ENCODE measurements at places on chromosomes 3 and 15.

GRCh38 chr3:66561367-66561766 lies 60.5 kb upstream of the LRIG1 start:
- H3K27me3 ChIP-seq = no peaks in the 10 kb centered on the region
- no peaks in the 10 kb centered on the region for H3K4me1 ChIP-seq
- peaks cover 6% of the 10 kb centered on the region for H3K36me3 ChIP-seq
- no peak overlapping the region for H3K27ac ChIP-seq
- H3K4me3 ChIP-seq = no peak overlapping the region
- no peak for DNase-seq

DNA sequence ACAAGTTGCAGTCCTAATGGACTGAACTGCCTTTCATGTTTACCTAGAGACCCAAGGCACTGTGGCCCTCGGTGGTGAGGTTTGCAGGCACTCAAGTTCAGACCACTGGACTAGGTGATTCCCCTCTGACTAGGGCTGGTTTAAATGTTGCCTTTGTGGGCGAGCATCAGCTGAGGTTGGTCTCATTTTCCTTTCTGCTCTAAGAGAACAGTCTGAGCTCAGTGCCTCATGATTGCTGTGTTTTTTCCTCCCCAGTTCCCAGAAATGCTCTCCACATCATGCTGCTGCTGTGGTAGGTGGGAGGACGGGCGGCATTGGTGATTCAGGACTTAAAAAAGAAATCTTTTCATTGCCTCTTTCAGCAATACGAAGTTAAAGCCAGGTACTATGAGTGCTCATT lies 237.2 kb downstream of the MBNL1 start:
- H3K4me3 ChIP-seq = no peak overlapping the region
- peaks cover 31% of the 10 kb centered on the region for H3K36me3 ChIP-seq
- H3K4me1 ChIP-seq = no peaks in the 10 kb centered on the region
- DNase-seq = no peak

DNA sequence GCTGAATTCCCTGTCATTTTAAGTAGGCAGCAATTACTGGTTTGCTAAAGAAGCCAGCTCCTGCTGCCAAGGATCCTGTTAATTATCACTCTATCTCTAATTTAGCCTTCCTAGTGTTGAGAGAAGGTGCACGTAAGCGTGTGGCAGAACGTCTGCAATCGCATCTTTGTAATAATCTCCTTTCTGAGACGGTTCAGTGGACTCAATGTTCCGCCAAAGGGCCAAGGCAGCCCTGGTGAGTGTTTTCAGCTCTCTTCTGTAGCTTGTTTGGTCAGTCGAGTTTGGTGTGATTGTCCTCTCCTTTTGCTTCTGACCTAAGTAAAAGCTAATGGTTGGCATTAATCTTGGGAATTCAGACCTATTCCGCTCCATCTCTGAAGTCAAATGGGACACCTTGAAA lies 24.2 kb downstream of the MITF start:
- H3K4me3 ChIP-seq = no peak overlapping the region
- DNase-seq = no peak
- H3K27me3 ChIP-seq = peaks cover 3% of the 10 kb centered on the region
- no peaks in the 10 kb centered on the region for H3K4me1 ChIP-seq
- H3K36me3 ChIP-seq = no peaks in the 10 kb centered on the region

DNA sequence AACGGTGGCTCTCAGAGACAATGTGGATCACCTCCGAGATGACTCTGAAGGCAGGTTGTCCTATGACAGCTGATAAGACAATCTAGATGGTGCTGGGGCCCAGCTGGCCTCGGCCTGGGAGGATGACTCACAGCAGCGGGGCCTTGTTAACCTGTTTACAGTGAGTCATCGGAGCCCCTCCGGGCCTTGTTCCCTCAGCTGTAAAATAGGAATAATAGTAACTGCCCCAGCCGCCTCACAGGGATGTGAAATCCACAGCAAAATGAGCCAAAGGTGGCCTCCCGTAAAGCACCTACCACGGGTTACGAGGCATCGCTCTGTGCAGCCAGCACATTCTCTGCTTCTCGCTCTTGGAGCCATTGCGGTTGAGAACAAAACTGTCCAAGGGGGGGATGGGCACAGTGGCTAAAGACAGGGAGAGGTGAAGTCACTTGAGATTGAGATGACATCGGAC lies 88.6 kb upstream of the RASGRF1 start:
- no peak overlapping the region for H3K4me3 ChIP-seq
- H3K27ac ChIP-seq = no peak overlapping the region
- H3K36me3 ChIP-seq = no peaks in the 10 kb centered on the region
- no peak for DNase-seq
- H3K27me3 ChIP-seq = peaks cover 7% of the 10 kb centered on the region
- no peaks in the 10 kb centered on the region for H3K4me1 ChIP-seq

DNA sequence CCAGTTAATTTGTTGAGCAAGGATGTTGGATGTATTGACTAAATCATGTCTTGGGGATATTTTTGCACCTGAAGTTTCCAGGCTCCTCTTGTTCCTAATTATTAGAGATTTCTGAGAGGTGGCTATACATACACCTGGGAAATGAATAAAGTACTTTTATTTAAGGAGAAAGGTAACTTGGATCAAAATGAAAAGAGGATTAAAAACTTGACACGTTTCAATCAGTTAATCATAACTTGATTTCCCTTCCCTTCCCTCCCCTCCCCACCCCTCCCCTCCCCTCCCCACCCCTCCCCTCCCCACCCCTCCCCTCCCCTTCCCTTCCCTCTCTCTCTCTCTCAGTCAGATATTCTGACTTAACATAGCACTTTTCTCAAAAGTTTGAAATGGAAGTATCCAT lies 126.3 kb downstream of the KCNH8 start:
- DNase-seq = no peak
- no peak overlapping the region for H3K27ac ChIP-seq
- no peaks in the 10 kb centered on the region for H3K4me1 ChIP-seq
- no peaks in the 10 kb centered on the region for H3K36me3 ChIP-seq
- H3K4me3 ChIP-seq = no peak overlapping the region

- no peak for DNase-seq
- no peaks in the 10 kb centered on the region for H3K4me1 ChIP-seq
- no peaks in the 10 kb centered on the region for H3K36me3 ChIP-seq
- H3K27me3 ChIP-seq = no peaks in the 10 kb centered on the region
- H3K27ac ChIP-seq = no peak overlapping the region
Measured at GRCh38 chr15:24865303-24865702, 89.5 kb upstream of the SNRPN start.

DNA sequence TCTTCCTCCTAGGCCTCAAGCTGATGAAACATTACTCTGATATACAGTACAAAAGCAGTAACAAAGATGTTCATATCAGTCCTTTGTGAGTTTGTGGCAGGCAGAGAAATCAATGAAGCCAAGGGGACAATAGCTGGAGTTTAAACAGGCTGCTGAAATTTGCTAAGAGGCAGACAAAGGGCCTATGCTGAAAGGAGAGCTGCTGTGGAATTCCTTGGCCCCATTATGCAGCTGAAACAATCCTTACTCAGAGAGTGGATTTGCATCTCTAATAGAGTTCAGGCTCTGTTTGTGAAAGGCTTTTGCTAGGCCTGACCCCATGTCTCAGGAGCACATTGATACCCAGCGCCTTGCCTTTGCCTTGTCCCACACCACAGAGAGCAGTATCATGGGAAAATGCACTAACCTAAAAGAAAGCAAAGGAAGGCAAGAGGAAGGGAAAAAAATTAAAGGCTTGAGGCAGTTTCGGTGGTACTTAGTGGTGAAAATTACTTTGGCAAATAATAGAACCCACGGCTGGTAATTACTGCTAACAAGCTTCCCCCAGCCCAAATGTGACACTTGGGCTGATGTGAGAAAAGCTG lies 195.0 kb upstream of the EPHA3 start:
- H3K27ac ChIP-seq = no peak overlapping the region
- H3K4me3 ChIP-seq = no peak overlapping the region
- no peaks in the 10 kb centered on the region for H3K4me1 ChIP-seq

DNA sequence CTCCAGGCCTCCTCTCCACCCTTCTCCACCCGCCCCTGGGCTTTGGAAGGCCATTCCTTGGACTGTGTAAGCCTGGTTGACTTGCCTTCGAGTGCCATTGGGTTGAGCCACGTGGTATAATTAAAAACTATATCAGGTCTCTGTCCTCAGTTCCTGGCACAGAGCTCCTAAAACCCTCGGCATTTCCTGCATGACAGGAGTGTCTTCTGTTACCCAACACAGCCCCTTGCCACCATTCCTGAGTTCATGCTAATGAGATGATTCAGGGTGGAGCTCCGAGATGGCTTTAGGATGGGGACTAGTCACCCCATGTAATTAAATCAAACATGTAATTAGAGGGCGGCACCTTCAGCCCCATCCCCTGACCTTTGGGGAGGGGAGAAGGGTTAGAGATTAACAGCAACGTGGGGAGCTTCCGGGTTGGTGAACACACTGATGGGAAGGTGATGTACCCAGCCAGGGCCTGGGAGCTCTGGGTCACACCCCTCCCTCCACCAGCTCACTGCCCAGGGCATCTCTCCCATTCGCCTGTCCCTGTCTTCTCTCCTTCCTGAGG lies 256.4 kb downstream of the FAM43A start:
- H3K27me3 ChIP-seq = peaks cover 8% of the 10 kb centered on the region
- no peak overlapping the region for H3K4me3 ChIP-seq
- H3K4me1 ChIP-seq = peaks cover 3% of the 10 kb centered on the region
- H3K36me3 ChIP-seq = no peaks in the 10 kb centered on the region
- no peak for DNase-seq

- H3K27me3 ChIP-seq = peaks cover 14% of the 10 kb centered on the region
- no peaks in the 10 kb centered on the region for H3K36me3 ChIP-seq
- H3K4me3 ChIP-seq = no peak overlapping the region
- no peak overlapping the region for H3K27ac ChIP-seq
- H3K4me1 ChIP-seq = no peaks in the 10 kb centered on the region
- no peak for DNase-seq
Measured at GRCh38 chr3:115469649-115470048, 153.7 kb upstream of the GAP43 start.

DNA sequence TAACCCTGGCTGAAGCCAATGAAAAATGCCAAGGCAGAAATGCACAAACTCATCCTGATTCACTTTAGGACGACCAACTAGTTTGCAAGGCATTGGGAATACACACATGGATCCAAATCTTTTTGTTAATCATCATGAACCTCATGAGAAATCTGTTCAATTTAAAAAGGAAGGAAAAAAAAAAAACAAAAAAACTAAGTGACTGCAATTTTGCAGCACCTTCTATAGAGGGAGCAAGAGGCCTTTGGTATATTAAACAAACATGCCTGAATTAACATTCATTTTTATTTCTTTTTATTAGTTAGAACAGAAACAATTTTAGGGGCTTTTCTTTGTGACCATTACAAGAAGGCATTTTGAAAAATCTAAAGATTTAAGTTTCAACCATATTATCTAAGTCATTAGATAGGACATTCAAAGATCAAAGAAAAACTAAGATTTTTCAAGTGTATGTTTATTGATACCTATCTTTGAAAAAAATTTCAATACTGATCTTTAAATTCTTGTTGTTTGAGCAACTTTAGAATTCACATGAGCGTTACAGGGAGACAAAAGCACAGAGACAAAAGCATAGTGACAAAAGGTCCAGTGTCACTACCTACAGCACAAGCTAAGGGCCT lies 182.4 kb downstream of the CBLB start:
- DNase-seq = no peak
- H3K27me3 ChIP-seq = no peaks in the 10 kb centered on the region

DNA sequence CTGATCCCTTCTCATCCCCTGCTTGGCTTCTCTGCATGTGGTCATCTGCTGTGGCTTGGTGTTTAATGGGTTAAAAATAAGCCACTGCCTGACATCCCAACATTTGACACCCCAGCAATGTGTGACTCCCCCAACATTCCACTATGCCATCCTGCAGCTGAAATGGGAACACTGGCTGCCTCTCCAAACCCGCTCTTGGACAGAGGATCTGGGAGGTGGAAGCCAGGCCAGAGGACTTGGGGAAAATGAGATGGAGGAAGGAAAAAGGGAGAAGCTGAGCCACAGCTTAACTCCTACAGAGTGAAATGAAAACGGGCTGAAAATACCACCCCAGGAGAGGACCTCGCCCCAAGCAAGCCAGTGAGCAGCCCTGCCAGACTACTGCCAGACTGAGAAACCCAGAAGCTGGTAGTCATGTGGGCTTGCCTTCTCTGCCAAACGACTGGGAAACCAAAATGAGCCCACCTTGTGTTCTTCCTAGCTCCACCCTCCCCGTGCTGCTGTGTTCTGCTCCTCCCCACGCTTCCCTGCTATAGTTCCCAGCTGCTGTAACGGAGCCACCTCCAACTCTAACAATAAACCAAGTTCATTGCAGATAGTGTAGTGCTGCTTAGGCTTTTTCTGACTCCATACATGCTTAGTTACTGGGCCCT lies 13.7 kb downstream of the MAP1A start:
- no peaks in the 10 kb centered on the region for H3K27me3 ChIP-seq
- no peak overlapping the region for H3K4me3 ChIP-seq
- H3K27ac ChIP-seq = no peak overlapping the region
- H3K4me1 ChIP-seq = no peaks in the 10 kb centered on the region
- H3K36me3 ChIP-seq = peaks cover 14% of the 10 kb centered on the region

DNA sequence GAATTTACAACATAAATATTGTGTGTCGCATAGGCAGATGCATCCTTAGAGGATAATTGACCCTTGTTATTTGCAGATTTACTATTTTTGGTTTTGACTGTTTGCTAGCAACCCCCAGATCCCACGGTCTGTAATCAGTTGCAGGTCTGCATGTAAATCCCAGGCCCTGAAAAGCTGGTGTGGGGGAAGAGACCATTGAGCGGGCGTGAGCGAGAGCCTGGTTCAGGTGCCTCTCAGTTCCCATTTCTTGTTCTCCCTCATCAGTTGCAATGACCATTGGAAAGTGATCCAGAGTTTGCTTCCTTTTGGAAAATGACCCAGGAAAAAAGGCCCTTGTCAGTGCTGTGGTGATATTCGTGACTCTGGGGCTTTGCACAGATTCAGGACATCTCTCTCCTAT lies 238.9 kb downstream of the UACA start:
- H3K27me3 ChIP-seq = no peaks in the 10 kb centered on the region
- peaks cover 37% of the 10 kb centered on the region for H3K4me1 ChIP-seq
- DNase-seq = no peak
- H3K27ac ChIP-seq = no peak overlapping the region
- H3K4me3 ChIP-seq = no peak overlapping the region

GRCh38 chr3:128195802-128196201 lies 42.5 kb downstream of the EEFSEC start:
- DNase-seq = no peak
- no peaks in the 10 kb centered on the region for H3K27me3 ChIP-seq
- H3K4me1 ChIP-seq = peaks cover 22% of the 10 kb centered on the region
- H3K27ac ChIP-seq = no peak overlapping the region

DNA sequence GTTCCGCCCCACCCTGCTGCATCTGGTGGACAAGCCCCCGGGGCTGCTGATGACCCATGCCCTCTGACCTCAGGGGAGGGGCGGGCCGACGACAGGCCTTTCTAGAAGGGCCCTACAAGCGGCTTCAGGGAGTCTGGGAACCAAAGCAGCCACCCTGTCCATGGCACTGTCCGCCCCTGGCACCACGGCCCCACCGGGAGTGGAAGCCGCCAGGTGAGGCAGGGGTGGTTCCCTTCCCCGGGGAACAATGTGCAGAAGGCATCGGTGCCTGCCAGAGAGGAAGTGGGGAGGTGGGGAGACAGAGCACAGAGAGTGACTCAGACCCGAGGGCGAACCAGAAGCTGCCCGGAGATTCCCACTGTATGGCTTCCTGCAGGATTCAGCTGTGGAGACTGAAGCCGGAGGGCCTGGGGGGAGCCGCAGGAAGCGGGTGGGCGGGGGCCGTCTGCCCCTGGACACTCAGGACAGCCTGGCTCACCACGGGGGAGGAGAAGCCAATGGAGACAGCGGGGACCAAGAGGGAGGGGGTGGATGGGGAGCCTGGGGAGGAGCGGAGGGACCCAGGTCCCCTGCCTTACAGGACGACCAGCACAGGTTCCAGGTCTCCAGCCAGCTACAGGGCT lies 134.0 kb downstream of the TPRA1 start:
- no peak overlapping the region for H3K4me3 ChIP-seq
- H3K27ac ChIP-seq = no peak overlapping the region
- H3K4me1 ChIP-seq = peaks cover 15% of the 10 kb centered on the region
- no peaks in the 10 kb centered on the region for H3K36me3 ChIP-seq
- DNase-seq = no peak
